ENCODE measurements at places on chromosomes 7 and 10. TPM values are rescaled to one million over a fixed set of nuclear protein-coding genes. Genes with fewer than 3 reads are reported as not detected.

Gene CALHM2
- 5.9 TPM for total RNA-seq

- H3K27ac ChIP-seq = peak overlapping the region; percentile 64
- H3K4me3 ChIP-seq = peak overlapping the region; percentile 91
- H3K27me3 ChIP-seq = no peaks in the 10 kb centered on the region
- no peak for DNase-seq
Measured at GRCh38 chr10:929960-930624, 1.4 kb downstream of the LARP4B start.

Gene AVPI1
- total RNA-seq = 2.6 TPM

Gene MKX
- not detected for total RNA-seq

DNA sequence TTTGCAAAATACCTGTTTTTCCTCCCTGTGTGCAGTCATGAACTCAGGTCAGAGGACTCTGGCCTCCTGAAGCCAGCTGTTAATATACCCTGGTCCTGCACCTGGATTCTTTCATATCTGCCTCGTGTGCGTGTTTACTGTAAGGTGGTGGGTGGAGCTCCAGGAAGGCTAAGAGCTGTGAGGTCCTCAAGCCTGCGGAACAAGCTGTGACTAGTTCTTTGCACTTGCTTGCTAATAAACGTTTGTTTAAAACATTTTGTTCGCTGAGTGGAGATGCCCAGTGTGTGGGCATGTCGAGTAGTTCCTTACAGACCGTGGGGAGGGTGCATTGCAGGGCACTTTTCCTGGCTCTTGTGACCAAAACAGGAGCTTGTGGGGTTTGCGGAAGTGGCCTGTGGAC, 139.0 kb downstream of the DOCK1 start:
- no peaks in the 10 kb centered on the region for H3K27me3 ChIP-seq
- no peak overlapping the region for H3K4me3 ChIP-seq
- peaks cover 4% of the 10 kb centered on the region for H3K4me1 ChIP-seq
- H3K27ac ChIP-seq = no peak overlapping the region

Gene BCAP29
- 32.0 TPM for total RNA-seq

Gene ZFAND4
- total RNA-seq = 9.2 TPM
